GM06990 (cell line): ENCODE measurements at places on chromosomes 3 and 15.
A peak's percentile ranks its signal among the peaks of the same experiment; 100 is the strongest.

DNA sequence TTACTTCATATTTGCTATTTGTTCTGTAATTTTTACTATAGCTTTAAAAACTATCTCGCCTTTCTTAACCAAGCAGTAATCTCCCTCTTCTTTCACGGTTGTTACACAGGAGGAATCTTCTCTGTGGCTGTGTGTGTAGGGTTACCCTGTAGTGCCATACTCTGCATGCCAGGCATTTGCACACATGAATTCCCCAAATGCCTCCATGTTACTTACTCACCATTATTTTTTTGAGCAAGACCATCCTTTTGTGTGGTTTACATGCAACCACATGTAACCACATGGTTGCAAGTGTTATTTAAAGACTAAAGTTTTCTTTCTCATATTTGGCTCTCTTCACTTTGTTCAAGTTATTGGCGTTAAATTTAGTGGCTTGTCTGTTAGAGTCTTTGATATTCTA, 45.5 kb downstream of the HPS3 start:
- peak; percentile 6 for DNase-seq

DNA sequence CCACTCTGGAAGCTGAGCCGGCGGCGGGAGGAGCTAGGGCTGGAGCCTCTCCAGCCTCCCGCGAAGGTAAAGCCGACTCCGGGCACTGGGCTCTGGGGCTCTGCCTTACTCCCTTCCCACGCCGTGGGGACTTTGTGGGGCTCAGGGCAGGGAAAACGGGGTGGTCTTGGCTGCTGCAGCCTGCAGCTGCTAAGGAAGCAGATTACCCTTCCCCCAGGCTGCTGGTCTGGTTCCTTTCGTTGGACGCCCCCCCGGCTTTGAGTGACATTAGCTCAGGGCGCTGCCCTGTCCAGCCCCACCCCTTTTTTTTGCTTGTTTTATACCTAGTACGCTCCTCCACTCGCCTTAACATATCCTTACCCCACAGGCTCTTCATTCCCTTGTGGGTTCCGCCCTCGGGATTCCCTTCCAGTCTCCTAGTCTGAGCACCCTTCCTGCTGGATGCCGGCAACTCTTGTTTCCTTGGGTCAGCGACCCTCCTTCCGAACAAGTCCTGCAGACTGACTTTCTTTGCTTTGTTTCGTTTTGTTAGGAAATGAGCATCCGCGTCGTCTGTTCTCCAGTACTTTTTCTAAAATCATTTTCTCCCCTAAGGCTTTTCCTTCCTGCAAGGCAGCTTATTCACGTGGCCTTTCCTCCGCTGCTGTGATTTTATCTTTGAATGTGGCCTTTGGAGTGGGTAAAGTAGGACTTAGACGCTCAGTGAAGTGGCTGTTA, 551 bp downstream of the DNAJC13 start:
- no peak for DNase-seq

GRCh38 chr15:31024330-31024729, 32.9 kb upstream of the MTMR10 start:
- no peak for DNase-seq

DNA sequence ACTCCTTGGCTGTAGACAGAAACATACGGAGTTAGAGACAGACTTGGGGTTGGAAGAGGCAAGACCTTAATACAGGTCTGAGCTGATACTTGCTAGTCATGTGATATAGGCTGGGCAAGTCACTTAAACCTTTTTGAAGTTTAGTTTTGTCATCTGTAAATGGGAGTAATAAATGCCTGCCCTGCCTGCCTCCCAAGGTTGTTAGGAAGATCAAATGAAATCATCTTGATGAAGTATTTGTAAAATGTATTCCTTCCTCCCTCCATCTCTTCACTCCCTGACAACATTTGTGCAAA, 2.9 kb downstream of the PXK start:
- no peak for DNase-seq

- DNase-seq = peak; percentile 72
These were observed 675 bp downstream of the RBM15B start for GRCh38 chr3:51391566-51392354.

DNA sequence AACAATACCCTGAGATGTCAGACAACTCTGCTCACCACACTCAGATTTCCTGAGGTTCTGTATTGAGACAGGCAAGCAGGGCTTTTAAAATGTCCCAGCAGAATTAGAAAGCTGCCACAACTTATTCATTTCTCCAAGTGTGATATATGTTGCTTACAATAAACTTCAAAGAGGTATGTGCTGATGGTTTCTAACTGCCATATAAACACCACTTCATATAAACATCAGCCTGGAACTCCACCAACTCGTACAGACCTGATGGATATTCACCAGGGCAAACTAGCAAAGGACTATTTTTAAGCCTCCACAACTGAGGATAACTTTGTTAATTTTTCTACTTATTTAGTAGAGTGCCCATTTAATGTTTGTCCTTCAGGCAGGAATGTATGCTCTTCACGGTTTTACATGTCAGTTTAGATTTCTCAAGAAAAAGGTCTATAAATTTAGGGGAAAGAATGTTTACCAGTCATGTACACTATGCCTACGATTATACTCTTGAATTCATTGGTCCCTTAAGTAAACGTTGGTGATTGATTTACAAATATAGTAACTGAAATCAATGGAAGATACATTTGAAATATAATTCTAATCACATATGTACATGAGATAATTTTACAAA, 109.6 kb upstream of the ABI3BP start:
- no peak for DNase-seq

DNA sequence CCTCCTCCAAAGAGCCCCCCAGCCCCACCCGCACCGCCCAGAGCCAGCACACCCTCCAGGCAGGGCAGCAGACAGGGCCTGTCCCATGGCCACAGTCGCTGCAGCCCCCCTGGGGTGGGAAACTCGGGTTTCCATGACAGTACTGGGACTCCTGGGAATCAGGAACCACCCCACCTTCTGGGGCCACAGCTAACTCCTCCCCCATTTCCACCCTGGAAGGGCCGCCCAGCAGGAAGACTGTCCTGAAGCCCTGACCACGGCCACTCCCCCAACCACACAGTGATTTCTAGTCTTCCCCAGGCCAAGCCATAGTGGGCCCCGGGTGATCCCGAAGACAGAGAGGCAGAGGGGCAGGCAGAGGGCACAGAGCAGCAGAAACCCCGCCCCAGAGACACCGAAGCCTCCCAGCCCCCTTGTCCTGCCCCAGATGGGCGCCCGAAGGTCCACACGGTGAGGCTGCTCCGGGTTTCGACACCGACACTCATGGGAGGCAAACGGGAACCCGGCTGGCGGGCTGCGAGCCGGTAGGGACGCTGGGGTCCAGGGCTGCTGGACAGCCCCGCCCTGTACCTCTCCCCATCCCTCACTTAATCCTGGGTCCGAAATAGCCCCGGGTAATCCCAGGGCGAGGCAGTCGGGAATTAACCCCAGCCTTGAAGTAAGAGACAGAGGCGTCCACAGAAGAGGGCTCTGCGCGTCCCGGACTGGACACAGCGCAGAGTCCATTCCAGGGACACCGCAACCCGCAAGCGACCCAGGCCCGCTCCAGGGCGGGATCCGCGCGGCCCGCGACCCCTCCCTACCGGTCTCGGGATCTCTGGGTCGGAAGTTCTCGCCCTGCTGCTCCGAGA, 138.4 kb downstream of the NUP210 start:
- DNase-seq = no peak

GRCh38 chr3:22568285-22568684, 634.8 kb upstream of the UBE2E2 start:
- DNase-seq = no peak

GRCh38 chr3:122063908-122064307, 8.7 kb downstream of the CD86 start:
- DNase-seq = no peak

GRCh38 chr3:5444253-5444652, 256.7 kb downstream of the EDEM1 start:
- DNase-seq = no peak

DNA sequence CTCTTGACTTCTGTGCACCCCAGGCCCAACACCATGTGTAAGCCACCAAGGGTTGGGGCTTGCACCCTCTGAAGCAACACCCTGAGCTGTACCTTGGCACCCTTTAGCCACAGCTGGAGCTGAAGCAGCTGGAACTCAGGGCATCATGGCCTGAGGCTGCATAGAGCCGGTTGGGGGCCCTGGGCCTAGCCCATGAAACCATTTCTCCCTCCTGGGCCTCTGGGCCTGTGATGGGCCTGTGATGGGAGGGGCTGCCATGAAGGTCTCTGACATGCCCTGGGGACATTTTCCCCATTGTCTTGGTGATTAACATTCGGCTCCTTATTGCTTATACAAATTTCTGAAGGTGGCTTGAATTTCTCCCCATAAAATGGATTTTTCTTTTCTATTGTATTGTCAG, 22.4 kb upstream of the ADAMTSL3 start:
- no peak for DNase-seq

DNA sequence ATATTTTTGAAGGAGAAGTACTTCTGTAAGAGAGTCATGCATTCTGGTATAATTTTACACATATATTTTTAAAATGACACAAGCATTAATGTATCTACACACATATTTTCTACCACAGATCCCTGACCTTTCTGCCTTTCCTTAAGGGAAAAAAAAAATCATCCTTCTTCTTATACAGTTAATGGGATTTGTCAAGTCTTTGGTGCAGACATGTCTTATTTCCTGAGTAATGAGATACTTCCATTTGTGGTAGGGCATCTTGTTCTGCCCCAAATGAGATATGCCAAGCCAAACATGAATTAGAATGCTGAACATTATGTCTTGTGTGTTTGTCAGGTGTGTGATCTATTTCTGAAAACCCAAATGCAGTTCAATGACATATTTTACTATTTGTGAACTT, 329.9 kb downstream of the RBMS3 start:
- no peak for DNase-seq

GRCh38 chr3:193951859-193952258, 184.1 kb upstream of the HES1 start:
- no peak for DNase-seq

- DNase-seq = no peak
These were observed 194.6 kb upstream of the TPM1 start for GRCh38 chr15:62847900-62848489.

DNA sequence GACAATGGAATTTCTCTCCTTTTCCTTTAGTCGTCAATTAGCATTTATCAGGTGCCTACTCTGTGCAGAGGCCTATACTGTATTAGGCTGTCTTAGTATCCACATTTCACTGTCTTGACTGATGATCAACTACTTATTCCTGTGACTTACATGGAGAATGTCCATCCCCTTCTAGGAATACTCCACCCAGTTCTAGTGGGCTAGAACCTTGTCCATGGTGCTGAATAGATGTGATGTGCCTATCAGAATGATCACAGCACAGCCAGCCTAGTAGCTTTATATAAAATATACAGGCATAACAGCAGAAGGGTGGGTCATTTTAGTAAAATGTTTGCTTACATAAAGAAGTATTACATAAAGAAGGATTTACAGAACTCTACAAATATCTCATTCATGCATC, 621.4 kb downstream of the PDCD6IP start:
- DNase-seq = no peak

- no peak for DNase-seq
These were observed 5.2 kb upstream of the PFN2 start for GRCh38 chr3:149975919-149976318.

DNA sequence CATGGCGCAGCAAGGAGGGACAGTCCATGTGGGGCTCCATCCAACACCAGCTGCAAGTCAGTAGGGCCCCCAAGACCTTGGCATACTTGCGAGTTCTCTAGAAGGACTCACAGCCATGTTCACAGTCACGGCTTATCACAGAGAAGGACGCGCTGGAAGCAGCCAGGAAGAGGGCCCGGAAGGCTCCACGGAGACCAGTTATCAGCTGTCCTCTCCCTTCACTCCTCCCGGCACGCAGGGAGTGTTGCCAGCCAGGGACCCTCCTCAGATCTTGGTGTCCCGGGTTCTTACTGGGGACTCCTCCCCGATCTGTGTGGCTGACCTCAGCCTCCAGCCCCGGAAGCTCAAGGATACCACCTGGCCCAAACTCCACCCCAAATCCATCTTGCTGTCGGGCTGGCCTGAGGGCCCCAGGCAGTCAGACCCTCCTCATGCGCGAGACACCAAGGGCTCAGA, 68.0 kb downstream of the SLTM start:
- DNase-seq = no peak

- no peak for DNase-seq
These were observed 1097.6 kb upstream of the CFAP20DC start for GRCh38 chr3:60147249-60147950.

DNA sequence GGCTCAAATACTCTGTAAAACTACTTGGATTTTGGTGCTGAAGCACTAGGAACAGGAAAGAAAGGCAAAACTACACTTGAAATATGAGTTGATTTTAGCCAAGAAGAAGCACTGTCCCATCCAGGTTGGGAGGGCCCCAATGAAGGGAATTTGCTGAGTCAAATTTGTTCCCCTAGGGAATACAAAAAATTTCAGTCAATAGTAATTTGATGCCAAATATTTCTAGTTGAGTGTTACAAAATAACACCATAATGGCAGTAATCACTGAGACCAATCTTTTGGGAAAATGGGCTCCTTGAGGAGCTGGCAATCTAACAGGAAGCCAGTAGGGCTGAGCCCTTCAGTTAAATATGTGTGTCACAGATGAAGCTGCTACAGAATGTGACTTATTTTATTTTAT, 896.9 kb downstream of the DIPK2A start:
- DNase-seq = no peak

DNA sequence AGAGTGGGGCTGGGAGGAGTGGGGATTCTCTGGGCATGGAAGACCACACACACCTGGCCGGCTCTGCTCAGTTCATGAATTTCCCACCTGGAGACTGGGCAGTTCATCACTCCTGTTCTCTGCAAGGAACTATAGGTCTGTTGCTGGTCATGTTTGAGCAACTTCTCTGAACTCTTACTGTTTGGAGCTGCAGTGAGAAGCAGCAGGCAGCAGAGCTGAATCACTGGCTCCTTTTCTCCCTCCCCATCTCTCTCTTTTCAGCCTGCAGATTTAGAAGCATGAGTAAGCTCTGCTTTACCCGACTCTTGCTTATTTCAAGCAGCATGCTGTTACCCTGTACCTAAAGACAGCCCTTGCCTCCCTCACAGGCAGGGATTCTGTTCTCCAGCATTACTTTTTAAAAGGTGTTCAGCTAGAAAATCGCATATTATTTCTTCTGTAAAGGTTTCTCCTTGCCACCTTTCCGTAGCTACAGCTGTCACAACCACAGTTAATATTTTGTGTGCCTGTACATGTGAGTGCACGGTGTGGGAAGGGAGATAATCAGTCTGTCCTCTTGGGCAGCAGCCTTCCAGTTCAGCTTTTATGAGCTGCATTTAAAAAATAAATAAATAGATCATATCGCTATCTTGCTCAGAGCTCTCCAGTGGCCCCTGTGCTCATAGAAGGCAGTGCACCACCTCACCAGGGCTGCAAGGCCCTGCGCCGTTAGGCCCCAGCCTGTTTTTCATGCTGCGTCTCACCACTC, 131.6 kb downstream of the CHCHD6 start:
- no peak for DNase-seq

DNA sequence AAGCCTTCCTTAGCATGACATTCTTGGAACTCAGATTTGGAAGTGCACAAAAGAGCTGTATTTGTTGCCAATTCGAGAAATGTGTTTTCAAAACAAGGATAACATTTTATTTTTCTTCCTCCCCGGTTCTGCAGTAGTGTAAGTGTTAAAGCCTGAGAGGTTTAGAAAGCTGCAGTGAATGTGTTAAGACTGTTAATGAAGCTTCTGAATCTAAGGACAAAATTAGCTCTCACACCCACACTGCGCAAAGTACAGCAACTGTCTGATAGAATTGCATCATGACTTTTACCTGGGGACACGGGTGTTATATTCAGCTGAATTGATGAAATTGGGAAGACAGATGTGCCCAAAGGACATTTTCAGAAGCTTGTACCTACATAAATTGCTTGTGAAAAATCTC, 344.4 kb downstream of the CADM2 start:
- DNase-seq = no peak
